Thymus (tissue), 14 donors: ENCODE measurements at places on chromosomes 5 and 9.

DNA sequence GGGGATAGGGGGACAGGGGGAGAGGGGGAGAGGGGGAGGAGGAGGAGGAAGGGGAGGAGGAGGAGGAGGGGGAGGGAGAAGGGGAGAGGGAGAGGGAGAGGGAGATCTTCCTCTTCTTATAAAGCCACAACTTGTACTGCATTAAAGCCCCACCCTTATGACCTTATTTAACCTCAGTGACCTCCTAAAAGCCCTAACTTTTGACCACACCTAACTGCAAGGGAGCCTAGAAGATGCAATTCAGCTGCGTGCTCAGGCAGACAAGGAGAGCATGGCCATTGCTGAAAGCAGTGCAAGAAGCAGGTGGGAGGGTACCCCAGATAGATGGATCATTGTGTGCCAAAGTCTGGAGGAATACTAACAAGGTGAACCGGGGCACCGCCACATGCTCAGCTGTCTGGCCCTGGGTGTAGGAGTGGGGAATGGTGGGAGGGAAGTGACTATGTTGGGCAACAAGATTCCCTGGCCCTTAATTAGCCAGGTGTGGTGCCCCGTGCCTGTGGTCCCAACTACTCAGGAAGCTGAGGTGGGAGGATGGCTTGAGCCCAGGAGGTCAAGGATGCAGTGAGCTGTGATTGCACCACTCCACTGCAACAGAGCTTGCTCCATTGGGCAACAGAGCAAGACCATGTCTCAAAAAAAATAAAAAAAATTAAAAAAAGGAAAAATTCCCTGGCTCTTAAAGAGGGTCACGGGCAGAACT lies 125.4 kb upstream of the BOD1 start:
- DNase-seq, result no peak

DNA sequence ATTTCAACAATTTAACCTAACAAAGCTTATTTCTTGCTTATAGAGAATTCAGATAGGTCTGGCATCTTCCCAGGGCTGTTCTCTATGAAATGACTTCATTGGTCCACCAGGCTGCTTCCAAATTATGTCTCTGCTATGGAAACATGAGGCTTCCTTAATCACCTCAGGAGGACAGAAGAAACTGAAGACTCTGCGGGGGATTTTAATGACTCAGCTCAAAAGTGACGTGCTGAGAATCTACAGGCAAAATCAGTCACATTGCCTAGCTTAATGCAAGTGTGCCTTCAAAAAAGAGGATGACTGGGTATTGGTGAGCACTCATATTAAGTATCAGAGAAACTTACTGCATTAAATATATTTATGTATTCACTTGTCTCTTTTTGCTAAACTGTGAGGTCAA lies 315.5 kb upstream of the RGMB start:
- DNase-seq, result no peak

- DNase-seq, result no peak
Measured at GRCh38 chr5:73312872-73313510, 135.6 kb downstream of the FOXD1 start.

DNA sequence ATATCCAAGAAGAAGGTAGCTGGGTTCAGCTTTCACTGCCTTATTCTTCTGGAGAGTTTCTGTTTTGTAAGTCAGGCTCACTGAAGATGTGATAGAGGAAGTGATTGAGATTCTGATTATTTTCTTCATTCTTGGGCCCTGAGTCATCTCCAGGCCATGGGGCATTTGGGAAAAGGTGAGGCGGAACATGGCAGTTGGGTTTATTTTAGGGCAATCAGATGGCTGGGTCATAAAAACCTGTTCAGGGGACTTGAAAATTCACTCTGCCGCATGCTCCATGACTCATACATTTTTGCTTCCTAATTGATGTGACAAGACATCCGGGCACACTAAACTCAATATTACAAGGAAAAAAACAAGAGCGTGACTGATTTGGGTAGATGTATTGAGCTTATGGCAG lies 265.7 kb upstream of the KLF4 start:
- DNase-seq, result no peak

- no peak for DNase-seq
Measured at GRCh38 chr9:8011974-8012373, 212.4 kb upstream of the DMAC1 start.

- DNase-seq, result no peak
Measured at GRCh38 chr5:52760695-52761366, 26.9 kb upstream of the ITGA1 start.

- no peak for DNase-seq
Measured at GRCh38 chr5:166961028-166961427, 1330.4 kb upstream of the WWC1 start.

DNA sequence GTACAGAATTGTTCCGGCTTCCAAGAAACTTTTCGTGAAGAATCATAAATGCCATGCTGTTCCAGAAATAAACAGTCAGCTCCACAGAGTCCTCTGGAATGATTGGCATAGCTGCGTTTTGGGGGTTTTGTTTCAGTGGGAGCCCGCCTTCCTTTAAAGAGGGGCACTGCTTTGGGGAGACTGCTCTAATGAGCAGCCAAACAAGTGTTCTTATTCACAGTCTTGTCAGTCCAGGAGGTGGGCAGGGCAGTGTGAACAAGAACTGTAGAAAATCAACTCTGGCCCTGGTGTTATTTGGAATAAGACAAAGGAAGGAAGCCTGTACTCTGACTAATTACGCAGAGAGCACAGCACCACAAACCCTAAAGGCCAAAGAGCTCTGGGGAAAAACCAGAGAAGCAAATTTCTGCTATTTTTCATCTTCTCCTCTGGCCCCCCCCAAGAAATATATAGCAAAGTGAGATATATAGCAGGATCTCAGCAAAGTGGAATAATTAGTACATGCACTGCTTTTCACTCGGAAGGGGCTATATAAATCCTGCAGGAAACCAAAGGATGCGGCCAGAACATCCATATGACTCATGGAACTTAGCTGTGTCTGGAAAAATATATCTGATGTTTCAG lies 92.9 kb downstream of the GLDC start:
- no peak for DNase-seq

GRCh38 chr9:109789556-109789955 lies 9.6 kb downstream of the PALM2AKAP2 start:
- no peak for DNase-seq

DNA sequence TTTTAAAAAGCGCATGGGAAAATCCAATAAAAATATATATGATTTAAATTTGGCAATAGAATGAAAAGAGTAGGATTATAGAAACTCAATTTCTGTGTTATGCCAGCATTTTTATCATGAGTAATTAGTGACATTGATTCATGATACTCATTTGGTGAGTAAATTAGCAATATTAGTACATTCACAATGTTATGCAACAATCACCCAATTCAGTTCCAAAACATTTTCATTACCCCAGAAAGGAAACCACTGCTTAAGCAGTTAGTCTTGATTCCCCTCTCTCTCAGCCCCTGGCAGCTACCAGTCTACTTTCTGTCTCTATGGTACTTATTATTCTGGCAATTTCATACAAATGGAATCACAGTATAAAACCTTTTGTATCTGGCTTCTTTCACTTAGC lies 27.0 kb downstream of the OSMR start:
- DNase-seq, result no peak

DNA sequence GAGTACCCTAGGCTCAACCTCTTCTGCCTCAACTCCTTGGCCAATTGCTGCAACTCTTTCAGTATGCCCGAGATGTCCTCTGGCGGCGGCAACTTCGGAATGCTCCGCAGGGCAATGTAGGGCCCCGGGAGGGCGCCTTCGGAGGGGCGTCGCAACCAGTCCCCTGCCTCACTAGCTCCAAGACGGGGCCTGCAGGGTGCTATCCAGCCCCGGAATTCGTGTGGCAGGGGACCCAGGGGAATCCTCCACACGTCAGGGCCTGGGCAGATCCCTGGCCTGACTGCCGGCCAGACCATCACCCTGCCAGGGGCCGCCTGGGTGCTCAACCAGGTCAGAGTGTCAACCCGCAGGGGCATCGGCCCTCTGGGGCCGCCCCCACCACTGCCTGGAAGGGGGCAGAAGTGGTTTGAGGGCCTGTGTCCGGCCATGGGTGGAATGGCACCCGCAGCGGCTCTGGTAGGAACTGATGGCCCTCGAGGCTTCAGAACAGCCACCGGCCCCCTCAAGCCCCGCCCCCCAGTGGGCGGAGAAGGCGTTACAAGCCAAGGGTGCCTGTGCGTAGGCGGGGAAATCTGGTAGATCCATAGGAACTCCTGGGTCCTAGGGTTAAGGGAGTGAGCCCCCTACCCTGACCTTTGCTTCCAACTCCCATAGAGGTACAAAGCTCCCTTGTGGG lies at the start of gene POU5F2:
Gene POU5F2 (minus strand): TSS at position 465 of the 676 bp plus-strand sequence. CDS start 37 bp downstream, at position 428.
- DNase-seq, result no peak

DNA sequence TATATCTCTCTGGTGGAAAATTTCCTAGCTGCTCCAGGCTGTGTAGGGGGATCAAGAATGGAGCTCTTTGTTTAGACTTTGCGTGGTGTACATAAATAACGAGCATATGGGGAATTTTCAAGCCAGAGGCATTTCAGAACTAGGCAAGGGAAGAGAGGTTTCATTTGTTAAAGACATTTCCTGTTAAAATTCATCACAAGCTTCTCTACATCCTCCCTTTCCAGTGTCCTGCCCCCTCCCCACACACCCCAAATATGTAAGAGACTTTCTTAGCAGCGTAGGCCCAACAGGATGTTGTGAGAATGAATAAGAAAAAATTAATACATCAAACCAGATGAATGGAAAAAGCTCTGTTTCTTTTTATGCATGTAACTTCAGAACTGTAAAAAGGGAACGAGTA lies 150.3 kb downstream of the GPBP1 start:
- peak; percentile 12 for DNase-seq

DNA sequence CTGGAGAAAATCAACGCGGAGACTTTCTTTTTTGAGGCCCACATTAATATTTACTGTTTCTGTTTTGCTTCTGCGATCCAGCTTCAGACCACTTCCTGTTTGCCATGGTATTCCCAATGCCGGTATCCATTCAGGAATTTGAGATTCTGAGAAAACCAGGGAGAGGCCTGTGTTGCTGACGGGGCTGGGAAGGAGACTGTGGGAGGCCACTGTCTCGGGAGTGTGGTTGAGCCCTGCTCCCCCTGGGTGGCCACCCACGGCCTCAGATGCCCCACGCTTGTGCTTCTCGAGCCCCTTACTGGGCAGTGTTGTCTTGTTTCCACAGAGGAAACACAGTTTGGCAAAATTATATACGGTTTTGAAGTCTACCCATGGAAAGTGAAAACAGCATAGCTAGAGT lies 403.6 kb upstream of the IRX2 start:
- DNase-seq, result no peak

DNA sequence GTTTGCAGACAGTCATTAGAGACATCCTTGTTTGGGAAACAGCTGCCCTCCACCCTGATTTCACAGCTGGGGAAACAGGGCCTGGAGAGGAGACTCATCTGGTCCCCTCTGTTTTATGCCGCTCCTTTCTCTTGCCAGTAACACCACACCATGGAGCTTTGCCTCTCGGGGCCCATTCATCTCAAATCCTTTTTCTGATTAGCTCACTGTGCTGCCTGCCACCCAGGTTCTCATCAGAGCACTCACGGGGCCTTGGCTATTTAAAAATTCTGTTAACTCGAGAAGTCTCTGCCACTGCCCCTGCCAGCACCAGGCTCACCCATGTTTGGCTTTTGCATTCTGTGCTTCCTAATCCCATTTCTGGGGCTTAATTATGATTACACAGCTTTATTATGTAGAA lies 36.8 kb upstream of the C5orf58 start:
- DNase-seq, result no peak

- no peak for DNase-seq
Measured at GRCh38 chr5:76351577-76351976, 51.5 kb upstream of the IQGAP2 start.

DNA sequence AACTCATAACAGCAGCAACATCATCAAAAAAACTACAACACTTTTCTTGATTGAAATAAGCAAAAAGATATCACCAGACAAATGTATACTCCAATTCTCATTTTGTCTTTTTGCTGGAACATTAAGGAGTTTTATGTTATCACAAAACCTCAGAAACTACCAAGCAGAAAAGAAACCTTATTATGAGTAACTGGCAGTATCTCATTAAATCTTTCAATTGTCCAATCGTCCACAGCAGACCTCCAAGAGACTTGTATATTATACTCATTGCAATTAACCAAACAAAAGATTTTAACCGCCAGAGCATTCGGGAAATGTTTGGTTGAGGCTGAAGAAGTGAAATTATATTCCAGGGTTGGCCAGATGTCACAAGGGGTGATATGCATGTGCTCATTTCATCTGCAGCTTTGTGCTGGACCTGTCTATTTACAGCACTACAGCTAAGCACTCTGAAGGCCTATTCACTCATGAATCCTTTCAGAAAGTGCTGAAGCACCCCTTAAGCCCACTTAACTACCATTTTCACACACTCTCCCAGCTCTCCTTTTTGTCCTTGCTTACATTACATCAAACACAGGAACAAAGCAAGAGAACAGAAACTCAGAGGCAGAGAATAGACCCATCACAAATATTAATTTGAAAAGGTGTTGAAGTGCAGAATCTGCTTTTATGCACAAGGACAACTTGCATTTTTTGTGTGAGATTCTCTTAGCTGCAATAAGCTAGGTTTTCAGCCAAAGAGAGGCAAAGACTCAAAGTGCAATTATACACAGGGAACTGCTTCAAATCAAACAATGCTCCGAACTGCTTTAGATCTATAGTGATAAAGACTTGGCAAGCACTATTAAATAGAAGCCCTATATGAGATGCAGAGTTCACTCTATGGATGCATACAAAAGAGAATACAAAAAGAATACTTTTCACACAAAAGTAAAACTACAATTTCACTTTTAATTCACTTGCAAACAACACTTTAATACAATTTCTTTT lies 150.4 kb upstream of the POU5F2 start:
- DNase-seq, result no peak

GRCh38 chr9:35102465-35102768 lies 514 bp downstream of the STOML2 start:
- DNase-seq, result no peak

DNA sequence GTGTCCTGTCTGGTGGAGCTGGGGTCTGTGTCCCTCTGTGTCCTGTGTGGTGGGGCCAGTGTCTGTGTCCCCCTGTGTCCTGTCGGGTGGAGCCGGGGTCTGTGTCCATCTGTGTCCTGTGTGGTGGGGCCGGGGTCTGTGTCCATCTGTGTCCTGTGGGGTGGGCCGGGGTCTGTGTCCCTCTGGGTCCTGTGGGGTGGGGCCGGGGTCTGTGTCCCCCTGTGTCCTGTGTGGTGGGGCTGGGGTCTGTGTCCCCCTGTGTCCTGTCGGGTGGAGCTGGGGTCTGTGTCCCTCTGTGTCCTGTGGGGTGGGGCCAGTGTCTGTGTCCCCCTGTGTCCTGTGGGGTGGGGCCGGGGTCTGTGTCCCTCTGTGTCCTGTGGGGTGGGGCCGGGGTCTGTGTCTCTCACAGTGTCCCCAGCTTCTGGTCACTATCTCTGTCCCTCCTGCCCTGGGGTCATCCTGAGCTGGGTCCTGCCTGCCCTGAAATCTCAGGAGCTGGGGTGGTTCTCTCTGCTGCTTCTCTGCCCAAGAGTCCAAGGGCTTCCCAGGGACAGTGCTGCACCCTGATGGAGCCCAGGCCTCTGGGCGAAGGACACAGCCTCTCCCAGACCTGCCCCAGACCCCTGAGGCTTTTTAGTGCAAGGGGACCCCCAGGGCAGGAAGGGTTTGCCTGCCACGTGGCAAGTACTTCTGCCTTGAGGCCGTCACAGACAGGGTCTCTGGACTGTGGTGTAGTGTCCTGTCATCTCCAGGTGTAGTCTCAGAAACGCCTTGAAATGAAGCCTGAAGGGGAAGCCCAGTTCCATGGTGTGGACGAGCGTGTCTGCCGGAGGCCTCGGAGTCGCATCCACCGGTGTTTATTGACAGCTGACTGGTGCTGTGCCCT lies 131.3 kb downstream of the RXRA start:
- no peak for DNase-seq
